ENCODE measurements at places on chromosomes 13 and 19. TPM values are rescaled to one million over a fixed set of nuclear protein-coding genes. Genes with fewer than 3 reads are reported as not detected.

C5AR2 gene
- total RNA-seq = 2.5 TPM

THSD8 gene
- total RNA-seq = 2.2 TPM

ZNF793 gene
- 9.2 TPM for total RNA-seq

ERCC2 gene
- total RNA-seq = 12.9 TPM

DNA sequence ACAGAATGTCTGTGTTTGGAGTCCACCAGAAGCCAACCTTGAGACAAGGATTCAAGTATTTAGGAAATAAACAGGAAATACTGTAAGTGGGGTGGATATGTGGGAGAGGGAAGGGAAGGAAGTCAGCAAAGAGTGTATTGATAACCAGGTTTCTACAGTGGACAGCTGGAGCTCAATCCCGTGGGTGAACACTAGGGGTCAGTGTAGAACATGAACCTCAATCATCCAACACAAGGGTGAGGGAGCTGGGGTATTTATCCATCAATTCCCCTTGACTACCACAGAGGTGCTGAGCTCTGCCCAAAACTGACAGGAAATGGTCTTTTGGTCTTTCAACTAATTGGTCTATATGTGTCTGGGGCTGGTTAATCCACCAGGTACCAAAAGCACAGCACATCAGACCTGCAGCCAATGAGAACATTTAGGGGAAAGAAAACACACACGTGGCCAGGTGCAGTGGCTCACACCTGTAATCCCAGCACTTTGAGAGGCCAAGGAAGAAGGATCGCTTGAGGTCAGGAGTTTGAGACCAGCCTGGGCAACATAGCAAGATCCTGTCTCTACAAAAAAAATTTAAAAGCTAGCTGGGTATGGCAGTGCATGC lies 5.6 kb upstream of the SYDE1 start:
- no peak for DNase-seq

- no peak for DNase-seq
These were observed 98.0 kb downstream of the FOXO1 start for GRCh38 chr13:40568246-40569023.

DNA sequence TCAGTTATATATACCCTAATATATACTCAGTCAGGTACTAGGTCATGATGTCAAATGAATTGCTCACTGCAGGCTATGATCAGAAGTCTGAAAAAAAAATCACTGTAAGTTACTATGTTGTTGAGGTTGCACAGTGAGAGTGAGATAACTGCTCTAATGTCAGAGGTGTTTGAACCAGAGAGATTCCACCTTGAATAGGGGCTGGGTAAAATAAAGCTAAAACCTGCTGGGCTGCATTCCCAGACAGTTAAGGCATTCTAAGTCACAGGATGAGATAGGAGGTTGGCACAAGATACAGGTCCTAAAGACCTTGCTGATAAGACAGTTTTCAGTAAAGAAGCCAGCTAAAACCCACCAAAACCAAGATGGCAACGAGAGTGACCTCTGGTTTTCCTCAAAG lies 10.2 kb downstream of the EPSTI1 start:
- no peak for DNase-seq

DNA sequence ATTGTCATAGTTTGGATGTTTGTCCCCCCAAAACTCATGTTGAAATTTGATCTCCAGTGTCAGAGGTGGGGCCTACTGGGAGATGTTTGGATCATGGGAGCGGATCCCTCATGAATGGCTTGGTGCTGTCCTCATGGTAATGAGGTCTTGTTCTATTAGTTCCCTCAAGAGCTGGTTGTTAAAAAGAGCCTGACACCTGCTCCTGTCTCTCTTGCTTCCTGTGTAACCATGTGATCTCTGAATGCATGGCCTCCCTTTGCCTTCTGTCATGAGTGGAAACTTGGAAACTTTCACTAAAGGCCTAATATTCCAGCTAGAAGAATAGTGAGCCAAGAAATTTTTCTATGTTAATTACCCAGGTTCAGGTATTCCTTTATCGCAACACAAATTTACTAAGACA lies 311.4 kb upstream of the ATXN8OS start:
- DNase-seq = no peak

DNA sequence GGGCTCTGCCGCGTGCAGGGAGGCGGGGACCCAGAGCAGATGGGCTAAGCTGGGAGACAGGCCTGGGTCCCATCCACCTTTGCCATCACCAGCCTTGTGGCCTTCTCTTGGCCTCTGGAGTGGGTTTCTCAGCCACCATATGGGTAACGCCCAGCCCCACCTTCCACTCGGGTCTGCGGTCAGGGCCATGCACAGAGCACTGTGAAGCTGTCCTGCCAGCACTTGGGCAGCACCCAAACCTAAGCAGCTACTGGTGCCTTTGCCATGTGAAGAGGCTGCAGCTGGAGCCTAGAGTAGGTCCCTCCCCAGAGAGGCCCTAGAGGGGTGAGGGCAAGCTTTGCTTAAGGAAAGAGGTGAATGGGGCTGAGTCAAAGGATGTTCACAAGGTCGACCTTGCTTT lies 24.1 kb upstream of the NPAS1 start:
- no peak for DNase-seq

DNA sequence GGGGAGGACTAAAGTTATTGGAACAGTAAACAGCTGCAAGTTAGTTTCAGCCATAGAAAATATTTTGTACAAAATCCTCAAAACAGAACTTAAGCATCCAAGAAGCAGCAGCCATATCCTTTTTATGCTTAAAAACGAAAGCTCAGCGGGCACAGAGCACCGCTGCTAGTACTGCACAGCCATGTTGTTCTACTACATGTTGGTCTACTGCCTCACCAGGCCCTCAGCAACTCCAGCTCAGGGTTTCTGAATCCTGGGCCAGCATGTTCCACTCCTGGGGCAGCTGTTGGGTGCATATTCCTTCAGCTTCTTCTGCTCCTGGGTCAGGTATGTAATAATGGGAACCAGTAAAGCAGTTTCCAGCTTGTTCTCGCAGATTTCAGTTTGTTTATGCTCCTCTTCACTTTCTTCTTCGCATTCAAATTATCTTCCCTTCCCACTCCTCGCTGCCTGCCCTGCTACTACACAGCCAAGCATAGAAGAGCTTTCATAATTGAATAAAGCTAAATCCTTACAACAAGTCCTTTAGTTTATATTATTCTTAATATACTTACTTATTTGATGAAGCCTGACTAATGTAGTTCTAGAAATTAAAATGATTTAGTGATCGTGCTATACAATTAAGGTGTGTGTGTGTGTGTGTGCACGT lies 820.5 kb upstream of the ATXN8OS start:
- no peak for DNase-seq

DNA sequence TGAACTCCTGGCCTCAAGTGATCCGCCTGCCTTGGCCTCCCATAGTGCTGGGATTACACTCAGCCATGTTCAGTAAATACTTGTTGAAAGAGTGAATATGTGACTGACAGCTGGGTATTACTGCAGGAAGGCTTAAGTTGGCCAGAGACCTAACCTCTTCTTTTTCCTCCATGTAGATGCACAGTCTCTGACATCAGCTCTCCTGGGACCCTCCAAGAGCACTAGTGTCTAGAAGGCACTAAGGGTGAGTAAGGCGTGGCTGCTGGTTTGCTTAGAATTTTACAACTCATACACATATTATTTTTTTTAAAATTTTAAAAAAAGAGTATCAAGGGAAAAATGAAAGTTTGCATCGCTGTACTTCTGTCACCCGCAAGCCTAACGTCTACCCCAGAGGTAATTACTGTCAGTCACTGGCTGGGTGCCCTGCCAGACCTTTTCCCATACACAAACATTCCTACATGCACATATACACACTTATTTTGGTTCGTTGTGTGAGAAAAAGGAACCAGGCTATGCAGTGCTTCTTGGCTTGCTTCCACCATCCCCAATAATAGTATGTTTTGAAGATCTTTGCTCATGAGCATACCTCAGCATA lies 122.0 kb downstream of the SIPA1L3 start:
- DNase-seq = no peak

- DNase-seq = no peak
These were observed 768.6 kb downstream of the UQCRFS1 start for GRCh38 chr19:28444362-28444761.

DNA sequence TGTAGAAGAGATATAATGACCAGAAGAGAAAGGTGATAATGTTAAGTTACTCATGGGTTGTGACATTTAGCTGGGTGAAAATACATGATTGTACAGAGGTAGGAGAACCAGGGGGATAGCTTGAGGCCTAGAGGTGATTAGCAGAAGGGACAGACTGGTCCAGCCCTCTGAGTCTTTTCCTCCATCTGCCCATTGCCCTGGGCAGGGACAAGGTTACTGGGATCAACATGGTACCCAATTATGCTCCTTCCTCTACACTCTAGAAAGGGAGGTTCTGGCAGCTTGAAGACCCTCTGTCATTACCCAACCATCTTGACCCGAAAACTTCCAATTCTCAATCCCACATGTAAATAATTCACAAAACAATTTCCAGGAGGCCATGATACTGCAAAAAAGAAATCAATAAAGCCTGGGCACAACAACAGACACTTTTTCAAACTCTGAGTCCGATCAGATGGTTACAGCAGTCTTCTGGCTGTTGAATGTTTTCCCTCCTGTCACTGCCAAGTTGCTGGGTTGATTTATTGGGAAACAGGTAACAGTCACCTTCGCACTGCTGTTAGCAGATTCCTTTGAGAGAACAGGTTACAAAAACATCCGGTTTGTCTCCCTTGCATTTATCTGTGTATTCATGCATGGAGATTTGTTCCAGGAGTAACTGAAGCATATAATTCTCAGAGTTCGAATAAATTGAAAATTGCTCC lies 239.1 kb upstream of the HTR2A start:
- DNase-seq = no peak

DNA sequence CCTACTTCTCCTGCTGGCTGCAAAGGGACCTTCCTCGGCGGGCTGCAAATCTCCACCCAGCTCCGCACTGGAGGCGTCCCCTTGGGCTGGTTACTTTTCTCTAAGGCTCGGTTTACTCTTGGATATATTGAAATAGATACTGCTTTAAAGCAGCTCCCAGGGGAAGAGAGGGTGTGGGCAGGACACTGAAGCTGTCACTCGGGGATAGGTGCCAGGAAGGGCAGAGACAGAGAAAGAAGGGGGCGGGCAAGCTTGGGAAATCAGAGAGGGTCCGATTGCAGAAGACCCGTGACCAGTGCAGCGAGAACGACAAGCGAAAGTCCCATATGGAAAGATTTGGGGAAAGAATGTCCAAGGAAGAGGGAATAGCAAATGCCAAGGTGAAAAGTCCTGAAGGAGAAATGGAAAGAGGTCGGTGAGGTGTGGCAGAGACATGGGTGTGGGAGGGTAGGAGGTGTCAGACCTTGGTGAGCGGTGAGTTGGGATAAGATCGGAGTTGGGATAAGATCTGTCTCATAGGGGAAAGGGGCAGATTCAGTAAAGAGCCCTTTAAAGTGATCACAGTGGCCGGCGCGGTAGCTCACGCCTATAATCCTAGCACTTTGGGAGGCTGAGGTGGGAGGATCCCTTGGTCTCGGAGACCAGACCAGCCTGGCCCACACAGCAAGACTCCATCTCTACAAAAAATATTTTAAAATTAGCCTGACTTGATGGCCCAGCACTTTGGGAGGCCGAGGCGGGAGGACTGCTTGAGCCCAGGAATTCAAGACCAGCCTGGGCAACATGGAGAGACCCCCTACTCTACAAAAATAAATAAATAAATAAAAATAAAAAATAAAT lies 618 bp downstream of the THSD8 start:
- no peak for DNase-seq

- DNase-seq = peak; percentile 98
These were observed at the start of gene ZNF841 for GRCh38 chr19:52095172-52096014. ZNF841 (minus strand) TSS chr19:52095765; CDS start chr19:52084801, 10,964 bp downstream.

- DNase-seq = no peak
These were observed 12.0 kb downstream of the DOT1L start for GRCh38 chr19:2175742-2176141.

DNA sequence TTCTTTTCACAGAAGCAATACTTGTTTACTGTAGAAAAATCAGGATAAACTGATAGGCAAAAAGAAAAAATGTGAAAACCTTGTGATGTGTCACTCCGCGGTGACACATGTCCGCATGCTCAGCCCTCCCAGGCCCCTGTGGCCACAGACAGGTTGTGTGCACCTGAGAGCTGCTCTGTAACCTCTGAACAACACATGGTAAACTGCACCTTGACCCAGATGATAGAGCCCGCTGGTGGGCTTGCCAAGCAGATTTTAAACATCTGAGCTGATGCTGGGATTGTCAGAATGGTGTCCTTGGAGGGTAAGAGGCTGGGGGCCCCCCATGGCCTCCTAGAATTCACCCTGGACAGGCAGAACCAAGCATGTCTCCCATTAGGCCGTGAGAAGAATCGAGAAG lies 33.8 kb downstream of the DHRS12 start:
- no peak for DNase-seq

- DNase-seq = no peak
These were observed 24.5 kb upstream of the ZNF83 start for GRCh38 chr19:52662631-52663030.

DNA sequence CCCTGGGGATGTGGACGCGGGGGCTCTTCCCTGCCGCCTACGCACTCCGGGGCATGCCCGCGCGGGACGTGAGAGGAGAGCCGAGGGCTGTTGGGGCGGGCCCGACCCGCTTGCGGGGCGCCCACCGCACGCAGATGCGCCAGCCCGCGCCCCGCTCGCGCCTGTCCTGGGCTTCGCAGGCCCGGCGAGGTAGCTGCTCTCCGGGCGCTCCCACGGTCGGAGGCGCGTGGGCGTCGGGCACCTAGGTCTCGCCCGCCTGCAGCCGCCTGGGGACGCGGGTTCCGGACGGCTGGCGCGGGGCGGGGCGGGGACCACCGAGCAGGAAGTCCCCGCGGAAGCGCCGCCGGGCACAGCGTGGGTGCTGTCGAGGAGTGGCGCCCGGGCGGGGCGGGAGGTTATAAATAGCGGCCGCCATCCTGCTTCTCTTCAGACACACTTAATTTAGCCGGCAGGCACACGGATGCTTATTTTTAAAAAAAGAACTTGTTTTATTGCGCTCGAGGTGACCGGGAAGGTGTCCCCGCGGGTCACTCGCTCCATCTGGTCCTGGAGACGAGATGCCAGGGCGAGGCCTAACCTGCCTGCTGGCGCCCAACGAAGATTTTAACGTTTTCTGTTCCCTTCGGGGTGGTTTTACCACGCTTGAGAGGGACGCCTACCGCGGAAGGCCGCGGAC lies 561 bp upstream of the GJA3 start:
- DNase-seq = peak; percentile 36

- no peak for DNase-seq
These were observed 105.1 kb downstream of the SOX1 start for GRCh38 chr13:112172017-112172416.

All from right cardiac atrium (tissue), 5 donors.